ENCODE measurements at places on chromosomes 2 and 18. TPM values are rescaled to one million over a fixed set of nuclear protein-coding genes. Genes with fewer than 3 reads are reported as not detected.

ANKRD62 gene
- total RNA-seq: not detected

DSG4 gene
- not detected for total RNA-seq

AMER3 gene
- not detected for total RNA-seq

DNA sequence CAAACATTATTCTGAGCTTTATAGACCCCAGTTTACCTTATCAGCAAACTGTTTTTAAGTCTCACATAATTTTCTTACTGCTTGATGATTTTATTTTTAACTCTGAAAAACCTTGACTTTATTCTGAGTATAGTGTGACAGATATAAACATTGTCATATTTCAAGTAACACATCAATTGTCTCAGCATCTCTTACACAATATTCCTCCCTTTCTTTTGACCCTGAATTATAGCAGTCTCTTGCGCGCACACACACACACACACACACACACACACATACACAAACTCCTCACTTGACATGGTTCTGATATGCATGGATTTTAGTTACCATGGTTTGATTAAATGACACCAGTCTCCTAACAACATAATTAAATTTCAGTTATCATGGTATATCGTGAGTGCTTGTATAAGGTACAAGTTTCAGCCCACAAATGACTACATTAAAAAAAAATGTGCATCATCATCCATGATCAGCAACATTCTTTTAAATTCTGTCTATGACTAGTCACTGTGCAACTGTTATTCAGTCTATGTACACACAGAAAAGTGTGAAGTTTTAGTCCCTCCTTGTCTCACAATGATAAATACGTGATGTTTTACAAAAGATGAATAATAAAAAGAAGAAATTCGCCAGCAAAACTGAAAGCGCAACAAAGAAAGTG is 39.5 kb upstream of the TACR1 start:
- peaks cover 8% of the 10 kb centered on the region for H3K4me1 ChIP-seq
- no peak overlapping the region for H3K4me3 ChIP-seq
- no peak for DNase-seq

- H3K4me3 ChIP-seq: no peak overlapping the region
- no peak for DNase-seq
- H3K27ac ChIP-seq: no peak overlapping the region
These were observed 166.3 kb downstream of the GBX2 start for GRCh38 chr2:236001854-236002253.

GRCh38 chr2:158357699-158358098 is 98.9 kb downstream of the CCDC148 start:
- DNase-seq: no peak
- H3K4me1 ChIP-seq: peaks cover 18% of the 10 kb centered on the region
- H3K27me3 ChIP-seq: no peaks in the 10 kb centered on the region
- no peaks in the 10 kb centered on the region for H3K36me3 ChIP-seq
- no peak overlapping the region for H3K4me3 ChIP-seq

Data from Calu3 (cell line).